Stimulated activated CD4-positive, alpha-beta T cell treated with anti-CD3 and anti-CD28 coated beads, Interleukin-1b, Interleukin-23, amount 100 ng/mL, for 4 hours (primary cell): ENCODE measurements at places on chromosomes 6 and 20.

- DNase-seq: no peak
Measured at GRCh38 chr6:93278241-93278640, 141.1 kb downstream of the EPHA7 start.

GRCh38 chr20:24657196-24657595, 187.8 kb downstream of the SYNDIG1 start:
- DNase-seq: no peak

- no peak for DNase-seq
Measured at GRCh38 chr6:16849988-16850680, 88.9 kb upstream of the ATXN1 start.

DNA sequence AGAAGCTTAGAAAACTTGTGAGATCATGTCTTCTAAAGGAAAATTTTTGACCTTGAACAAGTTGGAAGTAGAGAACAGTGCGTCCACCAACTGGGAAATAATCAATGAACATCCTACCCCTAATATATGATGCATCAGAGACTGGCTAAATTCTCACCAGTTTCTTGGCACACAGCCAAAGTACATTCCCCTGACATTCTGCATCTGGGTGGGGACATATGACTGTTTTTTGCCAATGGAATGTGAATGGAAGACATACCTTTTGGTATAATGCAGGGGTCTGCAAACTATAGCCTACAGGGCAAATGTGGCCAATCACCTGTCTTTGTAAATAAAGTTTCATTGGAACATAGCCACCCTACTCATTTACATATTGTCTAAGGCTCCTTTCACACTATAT, 84.7 kb downstream of the HAO1 start:
- no peak for DNase-seq

GRCh38 chr20:35912881-35913280, 41.4 kb downstream of the SCAND1 start:
- no peak for DNase-seq

GRCh38 chr6:5763407-5763806, 243.3 kb downstream of the NRN1 start:
- no peak for DNase-seq

DNA sequence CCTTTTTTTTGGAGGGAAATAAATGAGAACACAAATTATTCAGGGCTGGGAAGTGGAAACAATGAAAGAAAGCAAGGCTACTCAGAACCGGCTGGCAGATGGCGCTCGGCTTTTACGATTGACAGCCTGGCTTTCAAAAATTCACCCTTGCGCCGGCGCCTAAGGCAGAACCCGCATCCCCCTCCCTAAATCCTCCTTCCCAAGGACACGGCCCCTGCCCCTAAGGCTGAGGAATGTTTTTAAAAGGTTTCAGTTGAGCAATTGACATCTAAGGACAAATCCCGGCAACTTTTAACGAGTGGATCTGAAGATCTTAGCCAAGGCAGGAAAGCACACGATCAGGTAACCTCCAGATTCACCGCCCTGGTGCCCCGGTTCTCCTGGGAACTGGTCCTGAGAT, 16.3 kb downstream of the GNAS start:
- no peak for DNase-seq

GRCh38 chr20:32490942-32491763, 94.0 kb downstream of the NOL4L start:
- DNase-seq: no peak

- no peak for DNase-seq
Measured at GRCh38 chr20:3804254-3804751, 8.2 kb downstream of the CDC25B start.

DNA sequence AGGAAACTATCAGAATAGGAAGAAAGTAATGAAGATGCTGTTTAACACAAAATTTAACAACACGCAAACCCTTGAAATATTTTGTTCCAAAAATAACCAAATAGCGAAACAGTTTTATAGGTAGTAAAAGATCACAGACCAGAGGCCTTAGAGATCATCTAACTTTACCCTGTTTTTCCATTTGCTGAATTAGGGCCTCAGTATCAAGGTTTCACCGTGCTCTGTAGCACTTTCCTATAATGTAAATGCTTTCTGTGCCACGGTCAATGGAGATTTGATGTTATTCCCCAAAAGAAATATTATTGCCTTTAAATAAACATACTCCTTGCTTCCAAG, 23.7 kb downstream of the EPB41L2 start:
- DNase-seq: no peak

- no peak for DNase-seq
Measured at GRCh38 chr6:35093118-35093445, 48.1 kb downstream of the TCP11 start.

DNA sequence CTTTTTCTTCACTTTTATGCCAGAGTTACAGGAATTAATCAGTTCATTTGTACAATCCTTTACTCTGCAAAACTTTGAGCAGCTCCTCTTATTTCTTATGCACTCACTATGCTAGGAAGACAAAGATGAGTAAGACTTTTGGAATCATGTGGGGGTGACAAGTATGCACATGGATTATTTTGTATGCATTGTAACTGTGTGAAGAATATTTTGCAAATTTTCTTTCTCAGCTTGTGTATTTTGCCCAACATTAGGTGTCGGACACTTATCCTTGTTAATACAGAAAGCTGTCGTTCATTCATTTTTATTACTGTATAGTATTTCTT, 88.6 kb downstream of the PPP1R14C start:
- no peak for DNase-seq

- no peak for DNase-seq
Measured at GRCh38 chr6:160253714-160254113, 4.9 kb downstream of the SLC22A2 start.
